ENCODE measurements at places on chromosomes 12 and 14.

- DNase-seq = no peak
Measured at GRCh38 chr12:28350502-28350901, 160.2 kb downstream of the CCDC91 start.

- no peak for DNase-seq
Measured at GRCh38 chr12:5451251-5451650, 19.3 kb downstream of the NTF3 start.

- no peak for DNase-seq
Measured at GRCh38 chr14:60616461-60616959, 32.8 kb downstream of the SIX1 start.

DNA sequence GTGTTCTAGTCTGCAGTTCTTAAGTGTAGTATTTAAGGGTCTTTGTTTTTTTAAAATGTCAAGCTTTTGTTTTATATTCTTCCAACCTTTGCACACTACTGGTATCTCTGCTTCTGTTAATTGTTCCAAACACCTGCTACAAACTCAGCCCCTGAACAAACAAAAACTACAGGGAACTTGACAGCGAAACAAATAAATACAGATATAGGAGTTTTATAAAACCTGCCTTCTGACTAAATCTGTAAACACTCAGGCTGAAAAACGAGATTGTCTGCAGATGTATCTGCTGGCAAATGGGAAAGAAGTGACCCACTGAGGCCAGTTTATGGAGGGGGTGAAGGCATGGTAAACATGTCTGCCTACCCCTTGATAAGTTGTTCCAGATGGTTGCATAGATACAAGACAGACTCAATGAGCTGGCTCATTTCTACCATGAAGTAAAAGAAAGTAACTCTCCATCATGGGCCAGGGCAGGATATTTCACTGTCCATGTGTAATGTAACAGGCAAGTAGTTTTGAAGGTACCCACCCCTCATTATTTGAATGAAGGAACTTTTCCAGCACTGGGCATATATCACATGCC, 75.6 kb downstream of the LMO3 start:
- no peak for DNase-seq

GRCh38 chr14:77046721-77047120, 18.2 kb upstream of the IRF2BPL start:
- DNase-seq = no peak

DNA sequence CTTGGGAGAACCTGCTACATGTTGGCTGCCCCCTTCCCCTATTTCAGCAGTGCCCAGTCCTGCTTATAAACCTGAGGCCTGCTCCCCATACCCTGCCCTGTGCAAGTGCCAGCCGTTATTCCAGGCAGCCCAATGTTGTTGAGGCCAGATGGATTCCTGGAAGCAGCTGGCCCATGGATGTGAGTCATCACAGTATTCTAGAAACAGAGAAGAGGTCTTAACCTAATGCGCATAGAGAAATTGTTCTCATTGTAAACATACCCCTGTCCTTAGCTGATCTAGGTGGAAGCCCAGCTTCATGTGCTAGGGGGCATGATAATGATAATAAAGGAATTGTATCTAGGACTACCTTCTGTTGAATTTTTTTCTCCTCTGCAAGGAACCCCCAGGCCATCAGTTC, 69.7 kb downstream of the TSPAN11 start:
- no peak for DNase-seq

GRCh38 chr14:68543516-68543915, 249.4 kb downstream of the ZFP36L1 start:
- DNase-seq = no peak

- no peak for DNase-seq
Measured at GRCh38 chr12:105090361-105090760, 6.1 kb upstream of the ALDH1L2 start.

DNA sequence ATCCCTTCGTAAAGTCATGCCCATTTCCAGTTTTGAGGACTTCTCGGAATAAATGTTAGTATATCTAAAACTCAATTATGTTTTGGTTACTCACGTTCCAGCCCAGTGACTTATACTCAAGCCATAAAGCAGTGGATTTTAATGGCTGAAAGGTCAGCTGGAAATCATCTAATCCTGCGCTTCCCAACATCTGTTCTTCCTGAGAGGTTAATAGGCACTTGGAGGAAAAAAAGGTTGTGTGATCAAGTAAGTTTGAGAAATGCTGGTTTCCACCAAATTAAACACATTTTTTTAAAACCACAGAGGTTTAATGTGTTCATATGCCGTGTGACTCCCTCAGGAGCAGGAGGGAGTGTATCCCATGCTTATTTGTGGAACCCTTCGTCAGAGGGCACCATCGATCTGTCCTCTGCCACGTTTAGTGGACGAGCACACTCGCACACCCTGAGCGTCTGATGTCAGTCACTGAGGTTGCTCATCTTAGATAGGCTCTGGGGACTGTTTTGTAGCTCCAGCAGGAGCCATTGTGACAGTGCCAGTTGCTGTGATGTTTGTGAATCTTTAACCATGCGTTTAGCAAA, 41.4 kb downstream of the FBXL14 start:
- DNase-seq = no peak

- no peak for DNase-seq
Measured at GRCh38 chr14:59425322-59425935, 39.8 kb downstream of the GPR135 start.

GRCh38 chr14:49892636-49893308, at the start of gene ARF6:
TSS of gene ARF6 (plus strand) at chr14:49893082. CDS start at chr14:49893737, 655 bp downstream.
- peak; percentile 95 for DNase-seq

- DNase-seq = no peak
Measured at GRCh38 chr12:97758194-97758501, 295.5 kb downstream of the RMST start.

- DNase-seq = no peak
Measured at GRCh38 chr12:60391051-60391450, 795.2 kb downstream of the SLC16A7 start.

DNA sequence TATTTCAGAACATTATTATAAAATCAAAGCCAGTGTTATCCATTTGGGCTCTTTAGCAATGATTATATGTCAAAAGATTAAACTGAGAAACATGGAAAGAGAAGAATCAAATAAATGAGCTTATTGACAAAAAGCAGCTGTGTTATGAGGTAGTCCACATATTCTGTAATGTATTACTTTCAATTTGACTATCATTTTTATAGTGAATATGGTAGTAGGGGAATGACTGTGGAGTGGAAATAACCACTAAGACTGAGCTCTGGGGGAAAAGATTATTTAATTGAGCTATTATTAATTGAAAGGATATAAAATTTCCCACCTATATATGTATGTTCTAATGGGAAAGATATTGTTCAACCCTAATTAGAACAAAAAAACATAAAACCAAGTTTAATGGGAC, 381.3 kb downstream of the TMTC2 start:
- no peak for DNase-seq

DNA sequence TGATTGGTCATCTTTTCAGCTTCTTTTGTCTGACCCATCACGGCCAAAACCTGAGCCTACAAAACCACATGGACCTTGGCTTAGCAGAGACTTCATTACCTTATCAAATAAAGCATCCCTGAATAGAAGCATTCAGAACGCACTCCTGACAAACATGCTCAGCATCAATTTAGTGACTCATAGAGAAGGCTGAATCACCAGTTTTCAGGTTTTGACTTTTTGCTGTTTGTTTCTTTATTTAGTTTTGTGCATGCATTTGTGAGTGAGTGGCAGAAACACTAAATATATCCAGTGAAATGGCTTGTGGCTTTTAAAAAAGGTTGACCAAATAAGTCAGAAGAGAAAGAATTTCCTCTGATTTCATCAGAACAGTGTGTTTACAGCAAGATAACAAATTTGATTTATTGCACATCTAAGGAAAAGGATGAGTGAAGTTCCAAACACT, 19.0 kb upstream of the OVCH1 start:
- no peak for DNase-seq

- no peak for DNase-seq
Measured at GRCh38 chr14:49623941-49624839, 3.6 kb downstream of the MGAT2 start.

DNA sequence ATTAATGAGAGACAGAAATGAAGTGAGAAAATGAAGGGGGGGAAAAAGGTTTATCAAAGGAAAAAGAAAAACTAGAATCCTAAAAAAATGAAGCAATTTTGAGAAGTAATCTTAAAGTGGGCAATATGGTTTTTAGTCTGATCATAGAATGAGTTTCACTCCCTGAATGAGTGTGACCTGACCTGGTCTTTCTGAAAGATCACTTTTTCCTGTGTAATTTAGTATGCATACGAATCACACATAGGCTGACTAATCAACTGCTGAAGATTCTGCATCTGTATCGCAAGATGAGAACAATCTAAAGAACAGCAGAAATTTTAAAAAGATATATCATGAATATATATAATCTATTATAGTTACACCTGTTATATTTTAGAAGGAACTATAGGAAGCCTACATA, 11.3 kb downstream of the GNPTAB start:
- DNase-seq = no peak

DNA sequence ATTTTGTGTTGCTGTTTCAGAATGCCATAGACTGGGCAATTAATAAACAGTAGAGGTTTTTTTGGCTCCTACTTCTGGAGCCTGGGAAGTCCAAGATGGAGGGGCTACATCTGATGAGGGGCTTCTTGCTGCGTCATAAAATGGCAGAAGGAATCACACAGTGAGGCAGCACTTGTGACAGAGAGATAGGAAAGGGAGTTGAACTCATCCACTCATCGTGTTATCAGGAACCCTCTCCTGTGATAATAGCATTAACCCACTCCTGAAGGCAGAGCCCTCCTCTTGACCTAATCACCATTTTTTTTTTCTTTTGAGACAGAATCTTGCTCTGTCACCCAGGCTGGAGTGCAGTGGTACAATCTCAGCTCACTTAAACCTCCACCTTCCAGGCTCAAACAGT, 9.7 kb downstream of the TDG start:
- no peak for DNase-seq

GRCh38 chr14:78701246-78701645, 531.1 kb downstream of the NRXN3 start:
- no peak for DNase-seq

DNA sequence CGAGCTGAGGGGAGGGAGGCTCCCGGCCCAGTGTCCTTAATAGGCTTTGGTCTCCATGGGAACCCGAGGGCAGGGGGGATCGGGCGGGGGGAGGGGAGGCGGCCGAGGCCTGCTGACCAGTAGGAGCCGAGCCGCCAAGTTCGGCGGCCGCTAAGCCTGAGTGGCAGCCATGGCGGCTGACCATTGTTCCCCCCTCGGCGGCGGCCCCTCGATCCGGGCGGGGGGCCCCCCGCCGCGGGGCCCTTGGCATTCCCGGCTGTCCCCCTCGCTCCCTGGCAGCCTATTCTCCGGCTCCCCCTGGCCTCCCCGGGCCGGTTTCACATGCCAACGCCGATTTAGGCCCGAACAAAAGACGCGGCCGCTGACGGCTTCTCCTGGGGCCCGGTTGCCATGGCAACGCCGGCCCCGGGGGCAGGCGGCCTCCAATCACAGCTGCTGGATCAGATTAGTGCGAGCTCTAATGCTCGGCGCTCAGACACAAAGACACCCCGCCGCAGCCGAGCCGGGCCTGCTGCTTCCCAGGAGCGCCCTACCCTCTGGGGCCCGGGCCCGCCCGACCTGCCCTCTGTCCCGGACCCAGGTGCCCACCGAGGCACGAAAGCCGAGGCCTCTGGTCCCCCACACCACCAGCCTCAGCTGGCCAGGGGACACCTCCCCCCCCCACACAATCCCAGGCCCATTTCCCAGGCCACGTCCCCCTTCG, 7.3 kb downstream of the MSI1 start:
- DNase-seq = peak; percentile 96

DNA sequence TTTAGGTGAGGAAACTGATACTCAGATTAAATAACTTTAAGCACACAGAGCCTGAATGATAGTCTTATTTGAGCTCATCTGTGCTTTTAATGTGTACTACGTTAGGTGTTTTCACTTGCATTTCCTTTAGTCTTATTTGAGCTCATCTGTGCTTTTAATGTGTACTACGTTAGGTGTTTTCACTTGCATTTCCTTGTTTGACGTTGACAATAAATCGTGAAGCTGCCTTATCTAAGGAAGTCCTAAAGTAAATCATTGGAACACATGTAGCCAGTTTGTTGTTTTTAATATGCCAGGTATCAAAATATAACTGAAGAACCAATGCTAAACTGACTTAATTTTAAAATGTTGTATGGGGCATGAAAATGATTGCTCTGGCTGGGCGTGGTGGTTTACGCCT, 2.0 kb downstream of the RAP1B start:
- no peak for DNase-seq

GRCh38 chr12:116697305-116697704, 40.6 kb downstream of the SPRING1 start:
- peak; percentile 13 for DNase-seq

Measured in NCI-H1436 (cell line).